ENCODE measurements at places on chromosomes 1 and 21.

- no peak for DNase-seq
These were observed 47.6 kb upstream of the RAP1A start for GRCh38 chr1:111571987-111572386.

DNA sequence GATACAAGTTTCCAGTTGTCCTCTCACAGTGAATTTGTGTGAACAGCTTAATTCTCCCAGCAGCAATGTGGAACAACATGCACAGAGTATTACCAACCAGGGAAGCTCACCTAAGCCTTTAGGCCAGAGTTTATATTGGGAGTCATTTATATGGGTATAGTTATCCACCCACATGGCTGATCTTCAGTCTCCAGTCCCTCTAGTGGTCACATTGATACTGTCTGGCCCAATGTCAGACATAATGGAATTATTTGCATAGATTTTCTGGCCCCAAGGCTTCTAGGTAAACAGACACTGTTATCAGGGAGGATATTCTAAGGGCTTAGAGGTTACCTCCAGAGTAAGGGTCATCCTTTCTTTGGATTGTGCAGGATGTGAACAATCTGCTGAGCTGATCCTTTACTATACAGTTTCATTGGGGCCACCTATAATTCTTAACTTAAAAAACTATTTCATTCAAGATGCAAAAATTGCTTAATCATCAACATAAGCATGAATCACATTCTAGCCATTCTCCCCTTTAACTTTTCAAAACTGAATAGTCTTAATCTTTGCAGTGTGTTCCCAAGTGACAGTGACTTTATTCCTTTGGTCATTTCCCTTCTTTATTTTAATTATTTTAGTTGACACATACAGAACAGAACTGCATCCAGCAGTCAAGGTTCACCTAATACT is 210.9 kb downstream of the LTN1 start:
- DNase-seq: peak; percentile 9

- peak; percentile 95 for DNase-seq
These were observed 13.2 kb downstream of the AGRN start for GRCh38 chr1:1033009-1033587.

DNA sequence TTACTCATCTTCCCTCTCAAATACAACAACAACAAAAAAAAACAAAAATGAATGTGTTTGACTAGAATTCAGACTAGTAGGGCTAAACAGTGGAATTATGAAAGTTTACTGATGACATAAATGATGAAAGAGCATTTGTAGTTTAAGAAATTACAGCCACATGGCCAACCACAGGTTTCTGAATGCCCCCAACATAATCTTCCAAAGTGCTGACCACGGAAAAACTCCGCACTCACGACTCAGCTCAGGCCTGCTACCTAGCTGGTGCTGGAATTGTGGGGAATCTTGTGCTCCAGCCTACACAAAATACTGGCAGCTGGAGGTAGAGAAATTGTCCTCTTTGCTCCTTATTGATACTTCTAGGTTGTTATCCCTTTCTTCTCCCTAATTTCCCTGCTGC is 23.6 kb upstream of the TBX15 start:
- DNase-seq: no peak

- DNase-seq: peak; percentile 2
These were observed 121.2 kb downstream of the DUSP10 start for GRCh38 chr1:221620437-221621384.

DNA sequence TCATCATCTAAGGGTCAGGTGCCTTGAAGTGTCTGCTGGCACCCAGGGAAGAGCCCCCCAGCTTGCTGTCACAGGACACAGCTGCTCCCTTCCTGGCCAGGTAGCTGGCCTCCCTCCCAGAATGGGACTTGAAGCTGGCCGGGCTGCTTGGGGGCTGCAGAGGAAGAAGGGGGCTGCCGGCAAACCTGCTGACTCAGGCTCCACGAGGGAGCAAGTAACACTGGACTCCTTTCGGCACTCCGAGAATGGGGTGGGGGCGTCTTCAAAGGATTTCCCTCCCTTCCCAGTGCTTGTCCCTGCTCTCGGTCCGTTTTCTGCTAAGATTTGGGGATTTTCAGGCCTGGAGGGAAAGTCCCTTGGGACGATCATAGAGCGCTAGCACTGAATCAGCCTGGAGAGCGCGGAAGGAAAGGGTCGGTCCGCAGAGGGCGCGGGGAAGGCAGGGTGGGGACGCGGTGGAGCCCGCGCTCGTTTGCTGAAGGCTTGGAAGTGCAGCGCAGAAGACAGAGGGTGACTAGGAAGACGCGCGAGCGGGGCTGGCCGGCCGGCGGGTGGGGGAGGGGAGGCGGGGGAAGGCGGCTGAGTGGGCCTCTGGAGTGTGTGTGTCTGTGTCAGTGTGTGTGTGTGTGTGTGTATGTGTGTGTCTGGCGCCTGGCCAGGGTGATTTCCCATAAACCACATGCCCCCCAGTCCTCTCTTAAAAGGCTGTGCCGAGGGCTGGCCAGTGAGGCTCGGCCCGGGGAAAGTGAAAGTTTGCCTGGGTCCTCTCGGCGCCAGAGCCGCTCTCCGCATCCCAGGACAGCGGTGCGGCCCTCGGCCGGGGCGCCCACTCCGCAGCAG is at the start of gene CSF1:
Gene CSF1 (plus strand): TSS at position 727 of the 840 bp plus-strand sequence. CDS start 175 bp downstream, outside the sequence.
- DNase-seq: peak; percentile 23

GRCh38 chr1:108063703-108064102 is 98.7 kb upstream of the VAV3 start:
- DNase-seq: no peak

- DNase-seq: peak; percentile 66
These were observed 127.7 kb upstream of the CAMK1G start for GRCh38 chr1:209455661-209456358.

GRCh38 chr1:85189120-85189519 is 11.7 kb downstream of the SYDE2 start:
- no peak for DNase-seq

- no peak for DNase-seq
These were observed 15.3 kb downstream of the SEMA6C start for GRCh38 chr1:151130987-151131586.

GRCh38 chr1:196105901-196106300 is 502.3 kb downstream of the KCNT2 start:
- no peak for DNase-seq

GRCh38 chr21:31911138-31911907 is 38.5 kb downstream of the HUNK start:
- DNase-seq: no peak

- DNase-seq: no peak
These were observed 8.8 kb upstream of the SAMD11 start for GRCh38 chr1:914891-915280.

- DNase-seq: peak; percentile 94
These were observed 472.7 kb downstream of the PTPRU start for GRCh38 chr1:29708796-29709703.

GRCh38 chr1:210650403-210650802 is 321.7 kb downstream of the HHAT start:
- DNase-seq: no peak

GRCh38 chr1:245488346-245489129 is 333.8 kb downstream of the KIF26B start:
- DNase-seq: no peak

GRCh38 chr1:26978901-26979300 is 14.6 kb upstream of the TRNP1 start:
- no peak for DNase-seq

DNA sequence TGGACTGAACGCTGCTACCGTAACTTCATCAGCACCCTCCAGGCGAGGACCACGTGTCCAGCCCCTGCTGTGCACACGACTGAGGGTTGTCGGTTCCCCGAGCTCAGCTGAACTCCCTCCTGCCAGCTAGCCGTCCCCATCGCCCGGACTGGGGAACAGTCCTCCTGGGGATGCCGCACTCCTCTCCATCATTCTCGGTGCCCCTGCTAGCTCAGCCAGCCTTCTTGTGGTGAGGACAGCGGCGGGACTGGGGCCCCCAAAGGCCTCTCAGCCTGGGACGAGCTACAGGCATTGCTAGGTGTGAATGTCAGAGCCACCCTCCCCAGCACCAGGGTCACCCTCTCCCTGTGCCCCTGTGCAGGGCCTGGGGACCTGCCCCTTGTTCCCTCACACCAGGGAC is 8.8 kb upstream of the TTC34 start:
- DNase-seq: no peak

- no peak for DNase-seq
These were observed 56.9 kb upstream of the IVNS1ABP start for GRCh38 chr1:185373813-185374529.

DNA sequence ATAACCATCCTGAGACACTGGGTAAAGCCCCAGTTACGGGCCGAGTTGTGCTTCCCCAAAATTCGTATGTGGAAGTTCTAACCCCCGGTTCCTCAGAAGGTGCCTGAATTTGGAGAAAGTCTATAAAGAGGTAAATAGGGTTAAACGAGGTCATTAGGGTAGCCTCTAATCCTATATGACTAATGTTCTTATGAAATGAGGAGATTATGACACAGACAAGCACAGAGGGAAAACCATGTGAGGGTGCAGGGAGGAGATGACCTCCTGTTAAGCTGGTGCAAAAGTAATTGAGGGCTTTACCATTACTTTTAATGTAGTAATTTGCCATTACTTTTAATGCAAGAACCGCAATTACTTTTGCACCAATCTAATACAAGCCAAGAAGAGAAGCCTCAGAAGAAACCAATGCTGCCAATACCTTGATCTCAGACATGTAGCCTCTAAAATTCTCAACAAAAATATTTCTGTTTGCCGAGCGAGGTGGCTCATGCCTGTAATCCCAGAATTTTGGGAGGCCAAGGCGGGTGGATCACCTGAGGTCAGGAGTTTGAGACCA is 260.8 kb downstream of the GPATCH2 start:
- no peak for DNase-seq

DNA sequence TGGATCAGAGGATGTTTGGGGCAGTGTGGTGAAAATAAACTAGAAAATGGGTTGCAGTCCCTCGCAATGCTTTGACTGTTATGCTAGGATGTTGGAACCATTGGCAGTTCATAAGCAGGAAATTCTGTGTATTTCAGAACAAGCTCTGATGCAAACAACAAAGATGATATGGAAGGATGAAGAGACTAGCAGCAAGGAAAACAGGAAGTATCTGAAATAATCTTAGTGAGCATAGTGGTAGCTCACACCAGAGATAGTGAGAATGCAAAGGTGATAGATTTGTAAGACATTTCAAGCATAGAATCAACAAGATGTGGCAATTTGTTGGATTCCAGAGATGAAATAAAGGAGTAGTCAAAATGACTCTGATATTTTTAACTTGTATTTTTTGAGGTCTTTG is 11.1 kb upstream of the RCC1 start:
- no peak for DNase-seq

GRCh38 chr1:36516372-36517010 is 33.8 kb upstream of the CSF3R start:
- peak; percentile 66 for DNase-seq

DNA sequence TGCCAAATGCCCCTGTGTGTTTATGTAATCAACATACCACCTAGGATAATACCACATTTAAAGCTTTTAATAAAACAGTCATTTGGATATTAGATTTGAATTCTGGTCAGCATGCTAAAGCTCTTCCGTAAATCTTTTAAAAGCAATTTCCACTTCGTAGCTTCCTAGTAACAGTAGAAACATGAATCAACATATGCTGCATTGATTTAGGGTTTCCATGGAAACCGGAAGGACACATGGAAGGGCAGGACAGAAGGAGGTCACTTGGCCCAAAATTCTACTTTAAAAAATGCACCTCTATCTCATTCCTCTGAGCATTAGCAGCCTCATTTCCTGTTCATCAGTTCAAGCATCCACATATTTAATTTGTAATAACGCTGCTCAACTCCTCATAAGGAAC is 8.1 kb downstream of the RGS8 start:
- no peak for DNase-seq

- no peak for DNase-seq
These were observed 198.8 kb upstream of the C8B start for GRCh38 chr1:57164584-57164983.

- DNase-seq: no peak
These were observed 106.8 kb upstream of the ATP1A1 start for GRCh38 chr1:116265931-116266863.

DNA sequence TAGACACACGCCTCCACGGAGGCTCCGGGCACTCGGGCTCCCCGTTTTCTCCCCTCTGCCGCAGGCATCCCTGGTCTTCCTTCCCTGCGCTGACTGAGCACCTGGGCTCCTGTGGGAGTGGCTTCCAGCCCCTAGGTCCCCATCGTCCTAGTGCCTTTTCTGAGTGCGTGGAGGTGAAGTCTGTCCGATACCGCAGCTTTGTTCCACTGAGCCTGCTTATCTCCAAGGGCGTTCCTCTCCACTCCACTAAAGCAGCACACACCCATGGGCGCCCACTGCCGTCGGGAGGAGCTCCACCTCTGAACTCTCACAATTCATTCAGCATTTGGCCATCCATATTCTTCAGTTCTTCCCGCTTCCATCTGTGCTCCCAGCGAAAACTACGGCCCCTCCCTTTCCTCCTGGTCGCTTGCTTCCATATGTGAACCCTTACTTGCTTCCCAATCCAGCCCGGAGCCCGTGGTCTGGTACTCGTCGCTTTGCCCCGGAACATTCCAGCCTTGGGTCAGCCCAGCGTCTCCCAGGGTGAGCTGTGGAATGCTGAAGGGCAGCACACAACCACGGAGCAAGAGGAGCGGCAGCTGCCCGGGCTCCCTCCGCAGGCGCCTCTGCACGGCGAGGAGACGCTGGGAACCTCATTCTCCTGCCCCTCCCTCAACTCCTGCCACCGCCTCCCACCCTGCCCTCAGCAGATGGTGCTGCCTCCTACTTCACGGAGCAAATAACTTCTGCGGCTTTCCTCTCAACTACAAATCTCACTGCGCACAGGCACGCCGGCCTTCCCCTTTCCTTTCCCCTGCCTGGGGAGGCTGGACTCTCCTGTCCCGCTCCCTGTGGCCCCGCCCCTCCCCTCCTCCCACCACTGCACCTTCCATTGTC is 27.5 kb downstream of the ATP8B2 start:
- peak; percentile 88 for DNase-seq

DNA sequence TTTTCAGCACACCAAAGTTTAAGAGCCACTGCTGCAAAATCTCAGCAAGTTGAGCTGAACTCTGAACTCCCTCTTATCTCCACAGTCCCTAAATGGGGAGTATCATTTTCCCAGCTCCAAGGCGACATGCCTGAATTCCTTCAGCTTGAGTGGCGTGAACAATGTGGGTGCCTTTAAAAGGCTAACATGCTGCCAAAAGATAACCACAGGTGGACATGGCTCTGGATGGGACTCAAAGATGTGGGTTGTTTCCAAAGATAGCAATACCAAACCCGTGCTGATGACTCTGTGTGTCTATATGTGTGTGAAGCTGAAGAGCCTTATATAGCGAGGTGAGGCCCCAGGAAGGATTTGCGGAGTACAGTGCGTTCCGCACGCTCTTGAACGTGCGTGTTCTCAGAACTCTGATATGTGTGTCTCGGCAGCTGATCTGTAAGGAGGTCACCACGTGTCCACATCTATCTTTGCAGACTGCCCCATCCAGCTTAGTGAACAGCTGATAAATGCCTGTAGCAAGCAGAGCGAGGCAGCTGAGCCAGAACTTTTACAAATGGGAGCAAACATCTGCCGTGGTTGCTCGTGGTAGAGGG is 189.2 kb downstream of the DYRK1A start:
- DNase-seq: no peak

- no peak for DNase-seq
These were observed 8.2 kb downstream of the TTLL7 start for GRCh38 chr1:83990734-83991133.
